Activated CD4-positive, alpha-beta T cell treated with anti-CD3 and anti-CD28 coated beads, Interleukin-2, amount 10 ng/mL, durations not matched to agents 7 days and 5 days (primary cell): ENCODE measurements at places on chromosomes 5 and 9. TPM values are rescaled to one million over a fixed set of nuclear protein-coding genes. Genes with fewer than 3 reads are reported as not detected.

GRCh38 chr9:479971-480350 lies 265.3 kb downstream of the DOCK8 start:
- no peak for DNase-seq

DNA sequence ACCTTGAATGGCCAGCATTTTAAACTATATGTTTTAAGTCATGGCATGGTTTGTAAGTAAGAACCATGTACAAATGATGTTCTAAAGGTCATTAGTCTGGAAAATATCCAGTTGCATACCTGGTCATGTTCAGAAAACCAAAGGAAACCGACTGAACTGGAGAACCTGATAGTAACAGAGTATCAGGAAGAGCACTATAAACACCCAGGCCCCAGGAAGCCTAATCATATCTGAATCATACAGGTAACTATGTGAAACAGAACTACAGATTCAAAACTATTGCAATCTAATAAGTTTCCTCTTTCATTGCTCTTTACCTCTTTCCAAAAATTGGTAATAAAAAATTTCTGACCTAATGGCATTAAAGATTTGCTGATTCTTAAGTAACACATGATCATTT lies 500.3 kb downstream of the ARHGEF28 start:
- no peak for DNase-seq

DNA sequence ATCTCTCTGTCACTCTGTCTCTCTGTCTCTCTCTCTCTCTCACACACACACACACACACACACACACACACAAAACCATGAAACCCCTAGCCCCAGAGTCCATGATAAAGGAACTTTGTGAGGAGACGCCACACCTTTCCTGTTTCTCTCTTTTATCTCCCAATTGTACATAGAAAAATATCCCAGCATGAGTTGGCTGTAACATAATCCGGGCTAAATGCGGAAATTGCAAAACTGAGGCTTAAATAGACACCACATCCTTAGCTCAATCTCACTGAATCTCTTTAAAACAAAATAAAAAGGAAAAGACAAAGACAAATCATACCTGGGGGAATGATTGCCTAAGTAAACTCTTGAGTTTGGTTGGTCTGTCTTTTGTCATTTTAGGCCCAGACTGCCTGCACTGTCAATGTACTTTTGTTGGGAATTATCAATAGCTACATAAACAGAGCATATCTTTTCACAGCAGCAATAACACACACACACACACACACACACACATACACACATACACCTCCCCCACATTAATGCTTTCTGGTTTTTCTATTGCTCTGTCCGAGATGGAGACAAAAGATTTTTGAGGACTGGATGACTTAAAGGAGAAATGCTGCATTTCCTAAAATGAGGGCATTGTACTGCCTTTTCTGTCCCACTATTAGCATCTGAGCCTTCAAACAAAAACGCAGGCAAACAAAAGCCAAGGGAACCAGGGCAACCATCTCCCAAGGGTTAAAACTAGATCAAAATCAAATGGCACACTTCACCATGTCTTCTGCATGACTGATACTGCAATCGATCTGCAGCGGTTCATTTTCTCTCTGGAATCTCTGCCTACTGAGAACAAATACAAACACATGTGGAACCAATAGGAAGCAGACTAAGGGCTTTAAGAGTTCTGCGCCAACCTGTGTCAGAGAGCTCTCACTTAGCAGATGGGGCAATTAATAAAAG lies 321.5 kb downstream of the NFIB start:
- DNase-seq = no peak

DNA sequence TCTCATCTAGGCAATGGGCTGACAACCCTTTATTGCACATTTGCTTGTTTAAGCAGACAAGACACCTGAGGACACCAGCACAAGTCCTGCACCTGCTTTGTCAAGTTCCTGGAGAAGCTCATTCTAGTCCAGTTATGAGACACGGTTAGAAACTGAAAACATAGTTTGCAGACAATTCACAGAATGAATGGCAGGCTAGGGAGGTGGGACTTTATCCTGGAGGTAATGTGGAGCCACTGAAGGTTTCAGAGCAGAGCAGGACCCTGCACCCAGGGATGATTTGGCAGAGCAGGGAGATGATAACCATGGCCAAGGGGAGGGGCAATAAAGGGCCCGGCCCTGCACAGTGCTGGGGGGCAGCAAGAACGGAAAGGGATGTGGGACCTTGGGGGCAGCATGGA lies 50.7 kb upstream of the SLC25A51 start:
- DNase-seq = no peak

DNA sequence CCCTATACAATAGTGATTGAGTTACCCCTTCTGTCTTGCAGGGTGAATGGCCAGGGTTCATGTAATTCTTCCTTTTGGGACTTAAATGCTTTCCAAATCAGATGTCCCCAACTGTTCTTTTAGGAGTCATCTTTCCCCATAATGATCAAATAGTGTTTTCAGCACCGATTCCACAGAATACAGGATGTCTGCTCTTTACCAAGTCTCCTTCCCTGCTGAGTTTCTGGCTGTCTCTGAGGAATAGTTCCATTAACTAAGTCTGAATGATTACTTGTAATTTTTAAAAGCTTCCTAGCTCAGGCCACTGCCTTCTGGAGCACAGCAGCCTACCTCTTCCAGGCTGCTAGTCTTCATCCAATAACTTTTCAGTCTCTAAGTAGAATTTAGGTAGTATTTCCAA lies 630.7 kb upstream of the ZNF608 start:
- DNase-seq = no peak

DNA sequence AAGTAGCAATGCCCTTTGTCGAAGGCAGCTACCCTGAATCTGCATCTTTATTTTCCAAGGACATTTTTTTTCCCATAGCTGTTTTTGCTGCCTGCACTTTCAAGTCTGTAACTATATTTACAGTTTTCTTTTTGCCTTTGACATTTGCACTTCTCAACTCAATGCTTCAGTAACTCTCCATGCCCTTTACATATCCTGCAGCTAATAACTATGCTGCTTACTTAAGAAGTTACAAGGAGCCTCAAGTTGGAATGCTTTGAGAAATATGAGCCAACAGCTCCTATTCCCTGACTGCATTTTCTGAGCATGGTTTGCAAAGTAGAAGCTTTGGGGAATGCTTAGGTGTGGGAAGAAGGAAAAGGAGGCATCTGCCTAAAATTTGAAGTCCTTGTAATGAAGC lies 194.8 kb upstream of the TRPC7 start:
- no peak for DNase-seq

- no peak for DNase-seq
Observed at GRCh38 chr9:123851851-123852250, 78.1 kb downstream of the DENND1A start.

- DNase-seq = no peak
Observed at GRCh38 chr5:32990593-32991420, 279.7 kb downstream of the NPR3 start.

DNA sequence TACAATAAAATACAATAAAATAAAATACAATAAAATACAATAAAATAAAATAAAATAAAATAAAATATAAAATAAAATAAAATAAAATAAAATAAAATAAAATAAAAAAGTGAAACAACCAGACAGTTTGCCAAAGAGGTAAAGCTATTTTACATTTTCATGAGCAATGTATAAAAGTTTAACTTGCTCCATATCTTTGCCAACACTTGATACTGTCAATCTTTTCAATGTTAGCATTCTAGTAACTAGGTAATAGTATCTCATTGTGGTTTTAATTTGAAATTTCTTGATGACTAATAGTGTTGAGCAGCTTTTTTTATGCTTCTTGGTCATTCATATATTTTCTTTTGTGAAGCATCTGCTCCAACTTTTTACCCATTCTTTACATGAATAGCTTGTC lies 17.3 kb downstream of the TTC33 start:
- DNase-seq = no peak

ARID3C gene
- 0.46 TPM for total RNA-seq

NOXA1 gene
- total RNA-seq = 0.46 TPM

CDC20B gene
- total RNA-seq = not detected
